Inflammatory macrophage treated with lipopolysaccharide for 1 hour (primary cell): ENCODE measurements at places on chromosomes 2 and 18.

GRCh38 chr2:235552671-235553070, 58.8 kb downstream of the AGAP1 start:
- DNase-seq = no peak

DNA sequence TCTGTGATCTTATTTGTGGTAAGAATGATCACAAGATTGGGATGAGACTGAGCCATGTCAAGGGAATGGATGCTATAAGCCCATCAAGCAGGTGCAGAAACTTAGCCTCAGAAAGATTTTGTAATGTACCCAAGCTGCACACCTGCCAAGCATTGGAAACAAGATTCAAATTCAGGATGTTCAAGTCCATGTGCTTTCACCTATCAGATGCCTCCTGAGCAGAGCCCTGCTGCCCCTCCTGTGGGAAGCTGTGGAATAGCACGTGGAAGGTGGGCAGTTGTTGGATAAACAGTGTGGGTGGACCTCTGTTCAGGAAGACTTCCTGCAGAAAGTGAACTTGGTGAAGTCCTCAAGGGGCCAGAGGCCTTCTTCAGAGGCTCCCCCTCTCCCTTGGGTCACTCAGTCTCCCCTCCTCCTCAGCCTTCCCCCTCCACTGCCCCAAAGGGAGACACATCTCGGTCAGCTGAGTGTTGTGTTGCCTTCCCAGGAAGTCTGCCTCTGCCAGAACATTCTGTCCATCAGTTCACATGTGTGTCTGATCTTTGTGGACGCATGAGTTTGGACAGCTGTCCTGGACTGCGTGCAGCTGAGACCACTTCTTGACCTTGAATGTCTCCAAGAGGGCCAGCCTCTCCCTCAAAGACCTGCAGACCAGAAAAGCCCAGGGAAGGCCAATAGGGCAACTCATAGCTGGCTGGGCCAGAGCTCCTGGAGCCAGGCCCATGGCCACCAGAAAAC, 186.1 kb downstream of the INHBB start:
- DNase-seq = no peak

DNA sequence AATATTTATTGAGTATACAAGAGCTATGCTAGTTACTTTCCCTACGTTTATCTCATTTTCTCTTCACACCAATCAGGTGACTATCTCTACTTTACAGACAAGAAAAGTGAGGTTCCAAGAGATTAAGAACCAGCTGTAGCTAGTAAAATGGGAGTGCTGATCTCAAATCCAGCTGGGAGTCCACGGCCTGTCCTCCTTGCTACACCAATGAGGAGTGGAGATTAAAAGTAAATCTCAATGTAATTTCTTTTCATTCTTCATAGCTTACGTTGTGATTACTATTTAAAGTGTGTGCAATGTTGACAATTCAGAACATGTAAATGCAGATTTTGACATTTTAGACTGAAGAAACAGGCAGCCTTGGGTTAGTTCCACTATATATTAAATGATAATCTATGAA, 53.9 kb upstream of the NRP2 start:
- no peak for DNase-seq

DNA sequence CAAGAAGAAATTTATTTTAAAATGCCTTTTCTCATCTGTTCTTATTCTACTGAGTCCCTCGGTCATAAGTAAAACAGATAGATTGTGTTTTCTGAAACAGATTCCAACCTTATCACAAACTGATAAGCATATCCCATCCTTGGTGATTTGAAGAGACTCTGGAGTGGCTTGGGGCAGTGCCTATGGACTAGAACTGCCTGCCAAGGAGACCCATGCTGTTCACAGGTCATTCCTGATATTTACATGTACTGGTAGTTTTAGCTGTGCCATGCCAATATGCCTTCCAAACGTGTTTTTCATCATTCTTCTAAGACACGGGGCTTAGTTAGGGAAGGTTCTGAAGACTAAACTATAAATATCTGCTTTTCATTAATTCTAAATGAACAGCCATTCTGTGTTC, 11.4 kb upstream of the COL6A3 start:
- DNase-seq = no peak

DNA sequence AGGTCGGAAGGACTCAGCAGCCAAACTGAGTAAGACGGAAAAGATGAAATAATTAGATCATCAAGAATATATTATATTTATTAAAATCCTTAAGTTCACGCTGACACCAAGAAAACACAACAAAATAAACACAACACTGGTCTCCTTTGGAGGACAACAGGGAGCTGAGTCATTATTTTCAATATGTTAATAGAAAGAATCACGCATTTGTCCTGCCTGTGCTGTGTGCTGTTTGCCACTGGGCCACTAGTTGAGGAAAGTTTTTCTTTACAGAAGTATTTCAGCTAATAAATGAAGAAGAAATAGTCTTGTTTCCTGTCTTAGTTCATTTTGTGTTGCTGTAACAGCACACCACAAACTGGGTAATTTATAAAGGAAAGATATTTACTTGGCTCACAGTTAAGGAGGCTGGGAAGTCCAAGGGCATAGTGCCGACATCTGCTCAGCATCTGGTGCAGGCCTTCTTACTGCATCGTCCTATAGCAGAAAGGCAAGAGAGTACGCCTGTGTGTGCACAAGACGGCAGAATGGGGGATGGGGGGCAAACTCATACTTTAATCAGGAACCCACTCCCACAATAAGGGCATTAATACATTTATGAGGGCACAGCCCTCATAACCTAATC, 88.0 kb downstream of the TCF7L1 start:
- DNase-seq = no peak

- no peak for DNase-seq
Observed at GRCh38 chr2:61926531-61927477, 21.3 kb downstream of the COMMD1 start.

GRCh38 chr2:235024931-235025773, 73.3 kb downstream of the SH3BP4 start:
- no peak for DNase-seq

DNA sequence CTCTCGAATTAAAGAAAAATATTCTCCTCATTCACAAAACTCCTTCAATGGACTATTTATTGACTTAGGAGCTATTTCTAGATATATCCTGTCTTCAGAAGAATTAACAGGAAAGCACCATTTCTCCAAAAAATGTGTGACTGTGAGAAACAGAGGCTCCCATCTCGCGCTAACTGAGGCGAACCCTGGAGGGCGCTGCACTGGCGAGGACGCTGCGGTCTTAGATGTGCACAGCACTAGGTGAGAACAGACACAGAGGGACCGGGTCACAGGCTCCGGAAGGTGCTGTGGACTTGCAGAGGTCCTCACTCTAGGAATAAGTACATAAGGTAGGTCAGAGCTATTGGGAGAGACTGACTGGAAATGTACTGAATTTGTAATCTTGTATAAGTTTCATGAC, 229.7 kb upstream of the SLC35G4 start:
- DNase-seq = no peak

DNA sequence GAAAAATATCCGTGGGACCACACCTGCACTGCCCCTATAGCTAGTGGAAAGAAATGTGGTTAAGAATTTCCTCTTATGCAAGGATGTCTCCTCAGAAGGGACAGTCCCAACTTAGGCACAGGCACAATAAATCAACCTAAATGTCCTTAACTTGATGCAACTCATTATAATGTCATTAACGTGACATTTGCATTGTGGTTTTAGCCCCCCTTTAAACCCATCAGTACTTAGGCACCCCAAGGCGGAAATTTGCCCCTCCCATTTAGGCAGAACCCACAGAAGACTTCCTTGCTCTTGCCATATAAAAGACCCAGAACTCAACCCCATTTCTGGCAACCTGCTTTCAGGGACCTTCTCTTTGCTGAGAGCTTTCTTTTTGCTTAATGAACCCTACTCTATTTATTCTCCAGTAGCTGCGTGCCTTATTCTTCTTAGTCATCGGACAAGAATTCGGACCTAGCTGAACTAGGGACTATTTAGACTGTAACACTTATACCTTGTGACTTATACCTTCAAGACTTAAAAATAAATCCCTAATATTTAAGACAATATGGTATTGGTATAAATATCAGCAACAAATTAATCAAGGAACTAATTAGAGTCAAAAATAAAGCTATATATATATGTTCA, 1281.6 kb upstream of the TMEFF2 start:
- DNase-seq = no peak

DNA sequence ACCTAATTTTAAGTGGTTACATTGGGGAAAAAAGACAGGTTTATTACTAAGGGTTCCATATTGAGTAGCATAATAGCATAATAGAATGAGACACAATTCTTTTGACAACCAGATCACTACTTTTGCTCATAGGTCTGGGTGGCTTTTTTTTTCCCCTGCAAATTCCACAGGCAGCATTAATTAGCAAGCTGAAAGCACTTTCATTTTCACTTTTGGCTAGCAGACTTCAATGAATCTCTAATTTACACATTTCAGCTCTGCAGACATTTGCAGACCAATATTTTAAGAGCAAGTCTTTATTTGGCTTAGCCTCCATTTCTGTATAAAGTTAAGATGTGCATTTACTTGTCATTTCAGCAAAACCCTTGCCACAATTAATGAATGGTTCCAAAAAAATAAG, 185.5 kb downstream of the NOL4 start:
- no peak for DNase-seq

GRCh38 chr2:148607566-148607965, 37.0 kb upstream of the EPC2 start:
- no peak for DNase-seq

GRCh38 chr2:237879058-237879430, 19.6 kb downstream of the RAMP1 start:
- DNase-seq = no peak

GRCh38 chr2:121648206-121649148, 785 bp downstream of the CLASP1 start:
- peak; percentile 44 for DNase-seq

GRCh38 chr2:236302555-236302954, 38.3 kb upstream of the ASB18 start:
- no peak for DNase-seq
